Activated T-helper 1 cell treated with Interleukin-2 at 50 U/mL for 16 hours (primary cell): ENCODE measurements at places on chromosomes 11 and 22.

DNA sequence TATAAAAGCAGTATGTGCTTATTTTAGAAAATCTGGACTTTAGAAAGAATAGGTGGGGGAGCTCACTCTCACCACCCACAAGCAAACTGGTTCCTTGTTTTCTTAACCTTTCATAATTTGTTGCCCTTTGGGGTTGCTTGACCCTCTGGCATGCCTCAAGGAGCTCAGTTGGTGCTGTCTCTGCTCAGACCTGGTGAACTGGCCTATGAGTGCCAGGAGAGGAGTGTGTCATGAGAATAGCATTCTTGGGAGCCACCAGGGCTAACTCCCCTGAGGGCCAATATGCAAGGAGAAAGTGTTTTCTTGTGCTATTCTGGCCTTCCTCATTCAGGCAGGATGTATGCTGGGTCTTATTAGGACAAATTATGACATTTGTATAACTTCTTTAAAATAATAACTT, 21.0 kb upstream of the AMOTL1 start:
- no peak for DNase-seq

DNA sequence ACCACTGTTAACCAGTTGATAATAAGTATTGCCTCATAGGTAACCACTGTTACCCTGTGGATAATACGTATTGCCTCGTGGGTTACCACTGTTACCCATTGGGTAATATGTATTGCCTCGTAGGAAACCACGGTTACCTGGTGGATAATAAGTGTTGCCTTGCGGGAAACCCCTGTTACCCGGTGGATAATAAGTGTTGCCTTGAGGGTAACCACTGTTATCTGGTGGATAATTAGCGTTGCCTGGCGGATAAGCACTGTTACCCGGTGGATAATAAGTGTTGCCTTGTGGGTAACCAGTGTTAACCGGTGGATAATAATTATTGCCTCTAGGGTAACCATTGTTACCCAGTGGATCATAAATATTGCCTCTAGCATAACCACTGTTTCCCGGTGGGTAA, 27.3 kb upstream of the NXPE4 start:
- no peak for DNase-seq

- no peak for DNase-seq
Observed at GRCh38 chr22:37146507-37147180, 3.1 kb downstream of the IL2RB start.

DNA sequence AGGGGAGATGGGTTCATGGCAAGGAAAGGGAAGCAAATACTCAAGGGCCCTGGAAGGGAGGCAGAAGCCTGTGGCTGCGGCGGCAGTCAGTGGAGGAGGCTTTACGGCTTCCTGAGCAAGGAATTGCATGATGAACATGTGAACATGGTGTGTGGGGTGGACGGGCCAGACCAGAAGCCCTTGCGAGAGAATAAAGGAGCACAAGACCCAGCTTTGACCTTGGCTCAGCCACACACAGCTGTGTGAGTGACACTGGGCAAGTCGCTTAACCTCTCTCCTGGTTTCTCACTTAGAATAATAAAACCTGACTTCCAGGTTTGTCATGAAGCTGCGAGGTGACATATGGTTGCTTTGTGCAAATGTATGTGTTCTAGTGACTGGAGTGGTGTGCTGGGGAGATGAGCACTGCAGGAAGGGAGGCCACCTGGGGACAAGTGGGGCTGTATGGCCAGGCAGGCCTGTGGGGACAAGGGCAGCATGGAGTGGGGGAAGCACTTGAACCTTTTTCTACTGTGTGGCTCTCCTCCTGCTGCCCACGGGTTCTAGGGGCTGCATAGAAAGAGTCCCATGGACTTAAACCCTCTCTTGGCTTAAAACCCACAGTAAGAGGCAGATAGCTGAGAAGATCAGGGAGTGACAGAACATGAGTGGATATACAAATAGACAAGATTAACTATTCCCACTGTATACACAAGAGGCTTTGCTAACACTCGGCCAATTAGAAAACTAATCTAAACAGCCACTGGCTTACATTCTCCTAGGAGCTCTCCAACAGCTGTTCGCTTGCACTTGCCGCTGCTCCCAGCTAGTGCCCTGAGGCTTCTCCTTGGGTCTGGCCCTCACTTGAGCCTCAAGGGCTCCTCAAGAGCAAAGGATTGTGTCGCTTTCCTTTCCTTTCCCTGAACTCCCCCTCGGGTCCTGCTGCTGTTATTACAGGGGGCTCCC, 67.3 kb upstream of the CDON start:
- no peak for DNase-seq

GRCh38 chr22:19088866-19089595, 33.2 kb downstream of the DGCR2 start:
- no peak for DNase-seq

GRCh38 chr11:35746356-35747153, 84.0 kb downstream of the TRIM44 start:
- DNase-seq, result no peak

GRCh38 chr22:41768430-41768829, 32.0 kb upstream of the CCDC134 start:
- DNase-seq, result no peak

DNA sequence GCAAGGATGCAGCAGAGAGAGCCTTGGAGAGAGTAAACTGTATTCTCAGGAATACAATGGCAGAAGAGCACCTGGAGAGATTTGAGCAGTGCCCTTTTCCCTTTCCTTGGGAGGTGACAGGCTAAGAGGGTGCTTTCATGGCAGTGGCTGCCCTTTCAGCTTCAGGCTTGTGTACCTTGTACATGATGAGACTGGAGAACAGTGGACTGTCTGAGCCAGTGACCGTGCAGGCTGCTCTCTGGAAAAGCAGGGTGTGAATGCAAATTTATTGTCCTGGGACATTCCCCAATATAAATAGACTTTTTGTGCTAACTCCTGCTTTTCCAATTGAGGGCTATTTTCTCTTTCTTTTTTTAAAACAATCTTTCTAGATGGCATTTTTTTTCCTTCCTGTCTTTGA, 99.3 kb downstream of the TRIM44 start:
- DNase-seq, result no peak

GRCh38 chr22:44489817-44490216, 8.2 kb downstream of the RTL6 start:
- DNase-seq, result no peak

GRCh38 chr22:49997932-49998717, 14.4 kb downstream of the IL17REL start:
- DNase-seq, result no peak

GRCh38 chr22:19659805-19660345, 54.4 kb upstream of the SEPTIN5 start:
- DNase-seq, result no peak

- DNase-seq, result no peak
Observed at GRCh38 chr22:36768141-36768540, 7.8 kb downstream of the IFT27 start.

- no peak for DNase-seq
Observed at GRCh38 chr11:112769170-112769569, 192.1 kb upstream of the NCAM1 start.

GRCh38 chr11:103907136-103907535, 129.3 kb upstream of the DDI1 start:
- no peak for DNase-seq

DNA sequence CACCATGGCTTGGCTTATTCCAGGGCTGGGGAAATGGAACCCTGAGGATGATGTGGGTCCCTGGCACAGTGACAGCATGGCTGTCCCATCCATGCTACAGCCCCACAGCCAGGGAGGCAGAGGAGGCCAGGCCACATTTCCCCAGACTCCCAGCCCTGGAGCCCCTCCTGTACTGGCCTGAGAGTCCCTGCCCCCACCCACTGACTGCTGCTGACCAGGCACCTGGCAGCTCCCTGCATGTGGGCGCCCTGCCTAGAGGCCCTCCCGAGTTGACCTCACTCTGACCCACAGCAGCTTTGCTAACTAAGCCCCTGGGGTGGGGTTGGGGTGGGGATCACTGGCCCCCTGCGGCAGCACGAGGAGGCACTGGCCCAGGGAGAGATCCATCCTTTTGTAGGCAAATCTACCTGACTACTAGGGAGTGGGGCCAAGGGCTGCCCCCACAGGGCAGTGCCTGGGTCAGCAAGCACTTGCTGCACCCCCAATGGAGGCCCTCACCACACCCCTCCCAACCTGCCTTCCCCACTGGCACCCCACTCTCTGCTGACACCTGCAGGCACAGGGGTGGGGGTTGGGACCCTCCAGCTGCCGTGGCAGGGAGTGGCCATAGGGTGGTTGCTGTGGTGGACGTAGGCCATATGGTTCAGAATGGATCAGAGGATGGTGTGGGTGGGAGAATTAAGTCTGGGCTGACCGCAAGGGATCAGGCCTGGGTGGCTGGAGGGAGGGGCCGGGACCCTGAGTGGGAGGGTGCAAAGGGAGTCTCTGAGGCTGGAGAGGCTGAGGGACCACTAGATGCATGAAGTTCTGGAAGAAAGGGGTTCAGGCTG, 17.4 kb downstream of the ARVCF start:
- no peak for DNase-seq

GRCh38 chr22:22752556-22753477, 108.4 kb downstream of the GGTLC2 start:
- no peak for DNase-seq

DNA sequence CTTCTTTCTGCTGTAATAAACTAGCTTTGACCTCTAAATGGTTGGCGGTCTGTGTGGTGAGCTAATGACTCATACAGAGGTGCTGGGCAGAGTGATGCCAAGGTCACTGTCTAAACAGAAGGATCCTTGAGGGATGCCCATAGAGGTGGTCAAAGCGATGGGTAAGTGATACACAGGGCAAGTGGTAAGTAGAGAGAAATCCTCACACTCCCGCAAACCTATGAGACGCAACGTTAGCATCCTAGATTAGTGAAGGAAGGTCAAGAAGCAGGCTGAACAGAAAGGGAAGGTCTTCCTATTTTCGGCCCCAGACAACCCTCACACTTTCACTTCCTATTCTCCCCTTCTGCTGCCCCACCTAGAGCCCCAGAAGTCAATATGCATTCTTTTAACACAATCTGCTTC, 65.6 kb upstream of the SESN3 start:
- DNase-seq, result no peak

DNA sequence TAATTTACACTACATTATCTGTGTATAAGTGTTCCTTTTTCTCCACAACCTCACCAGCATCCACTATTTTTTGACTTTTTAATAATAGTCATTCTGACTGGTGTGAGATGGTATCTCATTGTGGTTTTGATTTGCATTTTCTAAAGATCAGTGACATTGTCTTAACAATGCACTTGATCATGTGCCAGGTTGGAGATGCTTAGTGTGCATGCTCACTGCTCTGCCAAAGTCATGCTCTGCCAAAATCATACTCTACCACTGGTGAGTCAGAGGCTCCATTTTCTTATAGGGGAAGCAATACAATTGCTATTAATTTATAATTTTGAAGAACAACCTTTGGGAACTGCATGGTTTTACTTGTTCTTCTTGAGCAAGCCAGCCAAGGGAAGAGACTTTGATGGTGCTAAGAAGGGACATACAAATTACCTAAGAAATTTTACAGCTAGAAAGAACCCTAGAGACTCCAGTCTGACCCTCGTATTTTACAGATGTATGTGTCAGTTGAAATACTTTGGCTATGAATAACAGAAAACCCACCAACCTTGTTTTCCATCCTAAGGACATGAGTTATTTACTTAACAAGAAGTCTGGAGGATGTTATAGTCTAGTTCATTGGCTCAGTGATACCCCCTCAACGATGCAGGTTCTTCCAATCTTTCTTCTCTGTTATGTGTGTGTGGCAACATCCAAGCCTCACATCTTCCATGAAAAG, 368.9 kb downstream of the DDX10 start:
- DNase-seq, result no peak

DNA sequence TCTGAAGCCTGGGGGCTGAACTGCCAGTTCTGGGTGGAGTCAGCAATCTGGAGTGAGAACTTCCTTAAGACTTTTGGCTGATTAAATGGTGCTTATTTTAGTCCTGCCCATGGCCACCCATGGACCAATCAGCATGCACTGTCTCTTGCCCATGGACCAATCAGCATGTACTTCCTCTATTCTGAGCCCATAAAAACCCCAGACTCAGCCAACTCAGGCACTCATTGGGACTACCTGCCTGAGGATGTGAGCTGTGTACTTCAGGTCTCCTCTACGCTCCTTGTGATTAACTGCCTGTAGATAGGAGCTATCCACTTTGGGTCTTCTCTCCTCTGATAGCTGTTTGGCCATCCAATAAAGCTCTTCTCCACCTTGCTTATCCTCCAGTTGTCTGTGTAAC, 342.3 kb upstream of the CCDC179 start:
- no peak for DNase-seq
